Urinary bladder (tissue), 4 donors: ENCODE measurements at places on chromosomes 6 and 20. TPM values are rescaled to one million over a fixed set of nuclear protein-coding genes. Genes with fewer than 3 reads are reported as not detected.

DNA sequence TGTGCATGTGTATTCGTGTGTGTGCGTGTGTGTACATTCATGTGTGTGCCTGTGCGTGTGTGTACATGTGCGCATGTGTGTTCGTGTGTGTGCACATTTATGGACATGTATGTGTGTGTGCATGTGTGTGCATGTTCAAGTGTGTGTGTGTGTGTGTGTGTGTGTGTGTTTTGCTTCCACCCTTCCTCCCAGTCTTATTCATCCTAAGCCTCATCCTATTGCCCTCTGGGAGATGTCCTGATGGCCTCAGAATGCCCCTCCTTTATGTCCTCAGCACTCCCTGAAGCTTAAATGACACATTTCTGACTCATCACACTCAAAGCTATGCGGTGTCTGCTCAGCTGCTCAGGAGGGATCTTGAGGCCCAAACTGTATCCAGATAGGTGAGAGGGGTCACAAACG, 76.6 kb upstream of the CCDC167 start:
- no peak for DNase-seq

The ROMO1 gene
- 252 TPM for polyA plus RNA-seq

- no peak for DNase-seq
Observed at GRCh38 chr6:38517005-38517404, 122.7 kb downstream of the BTBD9 start.

GRCh38 chr20:16781496-16781895, 33.3 kb downstream of the OTOR start:
- DNase-seq, result no peak

DNA sequence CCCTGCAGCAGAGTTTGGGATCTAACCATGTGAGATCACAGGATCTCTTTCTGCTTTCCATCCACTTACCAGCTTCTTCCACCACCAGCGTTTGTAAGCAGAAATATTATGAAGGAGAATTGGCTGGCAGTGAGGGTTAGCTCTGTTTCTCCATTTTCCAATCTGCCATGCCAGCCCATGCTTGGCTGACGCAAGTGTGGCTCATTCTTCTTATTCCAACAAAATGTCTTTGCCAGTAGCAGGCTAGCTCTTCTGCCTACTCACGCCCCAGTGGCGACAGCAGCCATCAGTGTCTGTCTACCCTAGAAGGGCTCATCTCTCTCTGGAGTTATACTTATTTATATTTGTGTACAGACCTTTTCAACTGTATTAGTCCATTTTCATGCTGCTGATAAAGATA, 286.2 kb downstream of the FARS2 start:
- no peak for DNase-seq

DNA sequence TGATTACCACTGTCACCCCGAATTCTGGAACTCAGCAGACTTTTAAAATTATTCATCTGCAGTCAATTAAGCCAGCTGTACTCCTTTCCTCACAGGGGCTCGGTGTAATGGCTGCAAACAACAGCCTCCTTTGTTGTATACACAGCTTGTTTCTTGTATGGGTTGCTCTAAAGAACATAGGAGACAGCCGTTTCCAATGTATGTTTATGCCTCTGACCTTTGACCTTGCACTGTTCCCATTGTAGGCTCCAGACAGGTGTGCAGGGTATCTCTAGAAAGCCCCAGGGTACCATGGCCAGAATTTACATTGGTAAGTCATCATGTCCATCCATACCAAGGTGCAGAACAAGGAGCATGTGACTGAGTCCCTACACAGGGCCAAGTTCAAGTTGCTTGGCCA, 11.5 kb upstream of the TENT5A start:
- no peak for DNase-seq

DNA sequence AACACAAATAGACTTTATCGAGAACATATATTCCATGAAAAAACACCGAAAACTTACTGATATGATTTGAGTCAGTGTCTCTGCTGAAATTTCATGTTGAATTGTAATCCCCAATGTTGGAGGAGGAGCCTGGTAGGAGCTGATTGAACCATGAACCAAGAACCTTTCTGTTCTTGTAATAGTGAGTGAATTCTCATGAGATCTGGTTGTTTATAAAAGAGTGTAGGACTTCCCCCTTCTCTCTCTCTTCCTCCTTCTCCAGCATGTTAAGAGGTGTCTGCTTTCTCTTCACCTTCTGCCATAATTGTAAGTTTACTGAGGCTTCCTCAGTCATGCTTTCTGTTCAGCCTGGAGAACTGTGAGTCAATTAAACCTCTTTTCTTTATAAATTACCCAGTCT, 1289.3 kb upstream of the CITED2 start:
- DNase-seq, result no peak

DNA sequence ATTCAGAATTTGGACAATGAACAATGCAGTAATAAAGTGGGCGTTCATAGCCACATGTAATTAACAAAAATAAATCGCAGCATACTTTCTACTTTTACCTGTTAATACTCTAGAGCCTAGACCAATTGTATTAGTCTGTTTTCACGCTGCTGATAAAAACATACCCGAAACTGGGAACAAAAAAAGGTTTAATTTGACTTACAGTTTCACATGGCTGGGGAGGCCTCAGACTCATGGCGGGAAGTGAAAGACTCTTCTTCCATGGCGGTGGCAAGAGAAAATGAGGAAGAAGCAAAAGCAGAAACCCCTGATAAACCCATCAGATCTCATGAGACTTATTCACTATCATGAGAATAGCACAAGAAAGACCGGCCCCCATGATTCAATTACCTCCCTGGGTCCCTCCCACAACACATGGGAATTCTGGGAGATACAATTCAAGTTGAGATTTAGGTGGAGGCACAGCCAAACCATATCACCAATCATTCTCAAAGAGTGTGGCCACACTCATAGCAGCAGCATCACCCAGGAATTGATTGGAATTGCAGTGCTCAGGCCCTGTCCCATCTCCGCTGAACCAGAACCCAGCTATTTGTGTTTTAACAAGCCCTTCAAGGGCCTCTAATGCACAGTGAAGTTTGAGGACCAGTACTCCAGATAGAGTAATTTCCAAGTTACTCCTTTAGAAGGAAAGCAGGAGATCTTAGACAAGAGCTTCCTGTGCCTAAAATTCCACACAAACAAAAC, 650.0 kb downstream of the KIF16B start:
- no peak for DNase-seq

DNA sequence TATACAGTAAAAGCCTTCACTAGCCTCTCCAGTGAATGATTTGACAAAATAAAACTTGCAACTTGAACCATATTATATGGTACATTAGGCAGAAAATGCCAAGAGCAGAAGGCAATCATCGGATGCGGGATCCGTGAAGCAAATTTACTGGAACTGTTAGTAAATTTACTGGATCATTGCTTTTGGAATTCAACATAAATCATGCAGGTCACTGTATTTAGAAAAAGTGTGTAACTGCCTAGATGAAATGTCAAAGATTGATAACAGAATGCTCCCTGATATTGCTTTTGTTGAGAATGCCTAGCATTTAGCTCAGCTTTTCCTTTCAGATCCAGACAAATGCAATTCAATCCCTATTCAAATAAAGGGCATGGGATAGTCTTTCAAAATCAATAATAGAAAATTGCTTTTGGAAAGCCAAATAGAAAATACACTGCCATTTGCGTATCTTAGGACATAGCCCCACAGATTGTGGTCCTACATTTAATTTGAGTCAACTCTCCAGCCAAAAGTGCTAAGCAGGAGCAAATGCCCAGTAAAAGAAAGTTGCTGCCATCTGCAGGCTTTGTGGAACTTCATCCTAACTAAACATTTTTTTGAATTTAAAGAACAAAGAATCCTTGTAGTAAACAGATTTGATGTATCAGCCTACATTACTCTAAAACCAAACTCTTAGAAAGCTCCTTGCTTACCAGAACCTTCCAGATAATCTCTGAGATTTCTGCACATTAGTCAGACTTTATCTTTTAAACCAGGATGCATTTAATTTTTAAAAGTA, 109.5 kb upstream of the HSF2 start:
- DNase-seq, result no peak

DNA sequence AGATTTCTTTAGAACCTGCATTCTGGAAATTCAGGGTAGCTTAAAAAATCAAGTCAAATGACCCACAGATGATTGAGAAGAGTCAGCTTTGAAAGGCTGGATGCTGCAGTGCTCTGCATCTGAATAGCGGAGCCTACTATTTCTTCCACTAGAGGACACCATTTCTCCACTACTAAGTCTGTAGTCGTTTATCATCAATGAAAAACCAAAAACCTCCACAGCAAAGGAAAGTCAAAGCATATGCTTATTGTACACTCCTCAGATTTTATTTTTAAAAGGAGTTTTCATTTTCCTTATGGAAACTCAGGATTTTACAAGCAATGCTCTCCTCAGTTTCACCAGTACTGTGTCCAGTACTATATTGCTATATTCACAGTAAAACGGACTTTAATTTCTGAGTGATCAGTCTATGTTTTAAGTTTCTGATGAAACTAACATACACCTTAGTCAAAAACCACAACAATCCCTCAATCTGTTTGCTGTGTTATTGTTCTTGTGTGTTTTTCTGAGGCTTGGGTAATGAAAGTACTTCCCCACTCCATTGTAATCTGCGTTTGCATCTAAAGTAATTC, 50.5 kb upstream of the ENPP5 start:
- peak; percentile 36 for DNase-seq

- DNase-seq, result no peak
Observed at GRCh38 chr6:114556846-114557488, 214.1 kb upstream of the HS3ST5 start.

DNA sequence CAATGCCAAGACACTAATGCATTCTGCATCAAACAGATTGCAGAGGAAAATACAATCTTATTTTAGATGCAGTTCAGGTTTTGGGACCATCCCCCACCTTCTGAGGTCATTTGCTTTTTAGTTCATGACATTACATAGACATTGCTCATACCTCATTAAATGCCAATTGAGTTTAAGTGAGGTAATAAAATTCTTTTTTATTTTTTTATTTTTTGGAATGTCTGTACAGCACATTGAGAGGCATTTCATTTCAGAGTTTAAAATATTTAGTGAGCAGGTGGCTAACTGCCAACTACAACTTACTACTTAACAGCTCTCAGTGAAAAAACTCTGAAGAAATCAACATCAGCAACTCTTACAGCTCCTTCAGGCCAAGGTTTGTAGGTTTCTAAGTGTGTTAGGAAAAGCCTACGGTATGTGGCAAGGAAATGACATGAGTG, 482.2 kb upstream of the RNF217 start:
- DNase-seq, result no peak
